ENCODE measurements at places on chromosomes 1 and 21.

DNA sequence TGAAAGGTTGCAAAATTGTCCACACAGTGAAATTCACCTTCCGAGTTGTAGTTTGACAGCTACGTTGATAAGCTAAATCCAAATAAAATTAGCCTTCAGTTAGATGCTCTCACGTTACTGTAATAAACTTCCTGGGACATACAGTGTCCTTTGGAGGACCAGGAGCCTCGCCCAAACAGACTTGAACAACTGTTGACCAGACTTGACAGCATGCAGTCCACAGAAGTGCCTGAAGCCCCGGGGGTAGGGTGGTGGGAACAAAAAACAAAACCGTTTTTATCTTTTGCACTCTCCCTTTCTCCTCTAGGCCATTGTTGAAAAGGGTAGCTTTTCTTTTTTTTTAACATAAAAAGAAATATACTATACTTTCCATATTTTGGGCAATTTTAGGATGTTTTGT lies 172.8 kb upstream of the SAMSN1 start:
- no peak for DNase-seq

- DNase-seq, result no peak
Measured at GRCh38 chr1:39269349-39269748, 64.9 kb downstream of the MACF1 start.

GRCh38 chr1:113333056-113333455 lies 57.3 kb upstream of the MAGI3 start:
- DNase-seq, result no peak

DNA sequence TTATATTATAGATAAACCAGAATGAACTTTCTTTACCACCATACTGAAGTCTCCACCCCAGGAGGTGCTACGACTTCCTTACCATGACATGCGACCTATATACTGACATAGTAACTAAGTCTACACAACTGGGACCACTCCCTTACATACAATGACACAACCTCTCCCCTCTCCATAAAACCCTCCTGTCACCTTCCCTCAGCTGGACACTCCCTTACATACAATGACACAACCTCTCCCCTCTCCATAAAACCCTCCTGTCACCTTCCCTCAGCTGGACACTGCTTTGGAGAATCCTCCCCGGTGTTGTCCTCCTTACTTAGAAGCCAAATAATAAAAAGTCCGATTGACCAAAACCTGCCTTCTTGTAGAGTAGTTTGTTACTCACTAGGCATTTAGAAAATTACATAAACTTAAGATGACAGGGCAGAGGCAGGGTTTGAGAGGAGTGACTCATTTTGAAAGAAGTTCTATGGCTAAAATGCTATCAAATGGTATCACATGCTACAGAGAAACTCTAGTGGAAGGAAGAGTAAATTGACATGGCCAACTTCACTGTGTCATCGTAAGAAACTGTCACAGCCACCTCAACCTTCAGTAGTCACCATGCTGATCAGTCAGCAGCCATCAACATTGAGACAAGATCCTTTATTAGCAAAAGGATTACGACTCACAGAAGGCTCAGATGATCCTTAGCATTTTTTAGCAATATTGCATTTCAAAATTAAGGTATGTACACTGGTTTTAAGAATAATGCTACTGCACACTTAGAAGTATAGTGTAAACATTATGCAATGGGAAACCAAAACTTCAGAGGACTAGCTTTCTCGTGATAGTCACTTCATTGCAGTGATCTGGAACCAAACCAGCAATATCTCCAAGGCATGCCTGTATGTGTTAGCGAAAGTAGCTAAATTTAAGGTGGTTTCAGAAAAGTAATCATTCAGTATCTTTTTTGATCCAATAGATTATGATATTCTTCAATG lies 56.4 kb downstream of the AHCTF1 start:
- DNase-seq, result peak; percentile 79

DNA sequence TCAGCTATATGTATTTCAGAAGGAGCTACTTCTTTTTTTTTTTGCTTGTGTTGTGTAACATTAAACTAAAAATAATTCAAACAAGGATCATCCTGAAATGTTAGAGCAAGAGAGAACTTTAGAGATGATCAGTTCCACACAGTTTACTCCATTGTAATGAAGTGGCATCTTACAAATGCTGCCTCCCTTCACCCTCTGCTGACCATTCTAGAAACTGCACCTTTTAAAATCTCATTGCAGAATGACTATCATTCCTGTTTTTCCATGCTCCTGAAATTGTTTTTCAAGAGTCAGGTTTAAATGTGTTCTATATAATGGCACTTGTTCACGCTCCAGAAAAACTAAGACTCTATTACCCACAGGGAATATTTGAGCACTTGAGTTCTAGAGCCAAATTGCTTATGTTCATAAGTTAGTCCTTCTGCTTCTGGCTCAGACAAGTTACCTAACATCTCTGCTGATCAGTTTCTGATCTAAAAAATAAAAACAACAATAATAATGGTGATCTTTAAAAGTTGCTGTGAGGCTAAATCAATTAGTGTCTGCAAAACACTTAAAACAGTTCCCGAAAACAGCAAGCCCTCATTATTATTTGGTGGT lies 21.5 kb upstream of the SLC44A5 start:
- DNase-seq, result peak; percentile 28
